ENCODE measurements at places on chromosomes 2 and 18.

- DNase-seq = no peak
These were observed 198.3 kb upstream of the SLC35G4 start for GRCh38 chr18:11411048-11411447.

DNA sequence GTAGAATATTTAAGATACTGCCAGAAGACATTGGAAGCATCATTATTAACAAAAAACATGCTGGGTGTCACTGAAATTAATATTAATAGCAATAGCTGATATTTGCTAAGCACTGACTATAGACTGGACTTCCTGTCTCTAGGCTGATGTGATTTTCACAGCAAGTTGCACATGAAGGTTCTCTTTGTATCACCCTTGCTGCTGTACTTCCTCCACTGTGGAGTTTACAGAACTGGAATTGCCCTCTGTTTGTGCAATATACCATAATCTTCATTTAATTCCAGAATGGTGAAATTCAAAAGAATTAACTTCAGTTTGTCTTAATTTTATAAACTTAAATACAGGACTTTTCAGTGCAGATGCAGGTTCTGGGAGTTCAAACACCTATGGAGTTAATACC lies 585.1 kb downstream of the RNF144A start:
- DNase-seq = no peak

GRCh38 chr2:126906781-126907180 lies 8.1 kb downstream of the TEX51 start:
- DNase-seq = no peak

DNA sequence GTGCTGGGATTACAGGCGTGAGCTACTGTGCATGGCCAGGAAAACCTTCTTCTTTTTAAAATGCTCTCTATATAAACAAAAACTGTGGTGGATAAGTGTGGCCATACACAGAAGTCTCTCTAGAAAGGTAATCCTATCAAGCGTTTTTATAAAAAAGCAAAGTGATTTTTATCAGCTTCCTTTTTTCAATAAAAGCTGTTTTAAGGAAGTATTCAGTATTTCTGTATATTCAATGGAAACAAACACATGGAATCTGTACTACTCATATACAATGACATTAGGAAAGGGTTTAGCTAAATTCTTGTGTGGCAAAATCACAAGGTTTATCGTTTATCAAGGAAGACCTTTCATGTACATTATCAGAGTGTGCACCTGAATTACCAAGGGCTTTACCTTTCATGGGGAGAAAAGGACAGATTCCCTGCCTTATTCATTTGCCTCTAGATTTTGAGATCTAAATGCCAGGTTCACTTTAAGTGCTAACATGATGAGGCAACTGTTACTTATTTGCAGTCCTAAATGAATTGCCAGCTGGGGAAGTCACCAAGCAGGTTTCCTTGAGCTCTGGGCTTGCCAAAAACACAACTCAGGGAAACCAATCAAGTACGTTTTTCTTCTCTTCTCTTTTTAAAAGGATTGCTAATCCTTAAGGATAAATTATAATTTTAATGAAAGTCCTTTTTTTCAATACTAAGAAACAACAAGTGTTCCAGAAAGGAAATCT lies 70.8 kb downstream of the RTN4 start:
- no peak for DNase-seq

- DNase-seq = no peak
These were observed 144.3 kb downstream of the ATAD2B start for GRCh38 chr2:23782646-23783045.

DNA sequence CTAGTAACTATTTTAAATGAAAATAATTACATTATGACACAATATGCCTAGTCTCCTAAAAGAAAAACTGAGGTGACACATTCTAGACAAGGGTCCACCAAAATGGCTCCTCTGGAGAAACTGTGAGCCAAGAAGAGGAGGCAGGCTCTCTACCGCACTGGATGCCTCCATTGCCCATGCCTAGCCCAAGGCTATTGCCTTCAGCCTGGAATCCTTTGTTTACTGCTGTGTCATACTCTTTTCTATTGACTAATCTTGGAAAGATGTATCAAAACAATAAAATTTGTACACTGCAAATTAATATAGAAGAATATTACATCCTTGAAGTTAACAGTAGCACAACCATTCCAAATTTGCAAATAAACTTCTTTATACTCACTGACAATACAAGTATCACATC lies 167.1 kb downstream of the RAB3GAP1 start:
- no peak for DNase-seq

DNA sequence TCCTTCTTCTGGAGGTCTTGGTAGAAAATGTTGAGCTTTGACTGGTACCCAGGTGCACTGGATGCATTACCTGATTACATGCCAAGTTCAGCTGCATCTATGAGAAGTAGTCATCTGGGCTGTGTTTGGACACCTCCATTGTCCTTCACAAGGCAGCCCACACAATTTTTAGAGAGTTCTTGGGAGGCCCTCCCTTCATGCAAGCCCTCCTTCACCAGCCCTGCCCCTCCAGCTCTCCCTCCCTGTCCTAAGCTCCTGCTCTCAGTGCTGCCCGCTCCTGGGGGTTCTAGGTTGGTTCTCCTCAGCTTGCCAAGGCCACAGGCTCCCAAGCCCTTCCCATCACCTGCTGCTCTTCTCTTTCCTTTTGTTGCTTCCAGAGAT lies 148.7 kb downstream of the DYSF start:
- DNase-seq = no peak

DNA sequence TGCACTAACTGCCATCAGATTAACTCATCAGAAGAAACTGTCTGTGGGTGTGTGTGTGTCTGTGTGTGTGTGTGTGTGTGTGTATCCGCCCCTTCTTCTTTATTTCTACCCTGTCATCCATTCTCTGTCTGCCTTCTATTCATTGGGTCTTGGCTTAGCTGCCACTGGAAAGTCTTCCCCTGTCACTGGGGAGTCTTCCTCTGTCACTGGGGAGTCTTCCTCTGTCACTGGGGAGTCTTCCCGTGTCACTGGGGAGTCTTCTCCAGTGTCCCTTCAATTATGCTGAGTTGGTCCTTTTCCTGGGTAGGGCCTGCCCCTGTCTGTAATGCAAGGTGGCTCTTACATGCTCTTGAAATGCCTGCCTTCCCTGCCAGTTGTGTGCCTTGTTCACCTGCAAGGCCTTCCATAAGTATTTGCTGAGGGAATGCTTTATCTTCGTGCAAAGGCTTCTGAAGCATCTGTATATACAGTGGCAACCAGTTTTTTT lies 18.9 kb upstream of the POLR1B start:
- DNase-seq = no peak

- DNase-seq = no peak
These were observed 55.6 kb downstream of the MTX2 start for GRCh38 chr2:176324862-176325261.

- no peak for DNase-seq
These were observed 209.2 kb upstream of the LRATD1 start for GRCh38 chr2:14423145-14423906.

DNA sequence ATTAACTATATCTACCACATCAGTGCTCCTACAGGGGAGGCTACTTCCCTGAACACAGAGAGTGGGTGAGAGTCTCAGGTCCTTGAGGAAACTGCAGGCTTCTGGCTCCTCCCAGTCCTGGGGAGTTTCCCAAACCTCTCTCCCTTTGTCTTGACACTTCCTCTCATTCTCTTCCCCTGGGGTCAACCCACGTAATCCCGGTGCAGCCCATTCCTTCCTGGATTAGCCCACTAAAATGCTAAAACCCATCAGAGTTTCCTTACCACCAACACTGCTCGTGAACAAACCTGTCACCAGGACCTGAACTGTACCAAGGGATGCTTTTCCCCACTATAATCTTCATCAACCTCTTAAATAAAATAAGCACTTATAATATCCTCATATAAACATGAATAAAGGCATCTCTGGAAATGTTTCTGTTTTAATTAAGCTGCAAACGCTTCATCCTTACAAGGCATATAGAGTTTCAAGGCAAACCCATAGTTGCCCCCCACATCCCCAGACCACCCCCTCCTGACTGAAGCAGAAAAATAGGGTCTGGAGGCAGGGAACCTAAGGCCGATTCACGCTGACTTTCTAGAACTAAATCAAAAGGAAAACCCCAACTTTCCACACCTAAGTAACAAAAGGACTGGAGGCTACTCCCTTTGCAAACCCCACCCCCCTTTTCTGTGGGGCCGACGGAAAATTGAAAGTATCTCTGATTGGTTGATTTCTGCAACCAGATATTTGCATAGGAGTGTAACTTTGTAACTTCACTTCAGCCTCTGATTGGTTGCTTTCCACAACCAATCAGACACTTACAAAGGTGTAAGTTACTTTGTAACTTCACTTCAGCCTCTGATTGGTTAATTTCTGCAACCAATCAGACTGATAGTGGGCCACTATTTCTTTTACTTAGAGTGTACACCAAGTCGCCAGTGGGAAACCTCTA lies 19.0 kb downstream of the TMSB10 start:
- DNase-seq = no peak

DNA sequence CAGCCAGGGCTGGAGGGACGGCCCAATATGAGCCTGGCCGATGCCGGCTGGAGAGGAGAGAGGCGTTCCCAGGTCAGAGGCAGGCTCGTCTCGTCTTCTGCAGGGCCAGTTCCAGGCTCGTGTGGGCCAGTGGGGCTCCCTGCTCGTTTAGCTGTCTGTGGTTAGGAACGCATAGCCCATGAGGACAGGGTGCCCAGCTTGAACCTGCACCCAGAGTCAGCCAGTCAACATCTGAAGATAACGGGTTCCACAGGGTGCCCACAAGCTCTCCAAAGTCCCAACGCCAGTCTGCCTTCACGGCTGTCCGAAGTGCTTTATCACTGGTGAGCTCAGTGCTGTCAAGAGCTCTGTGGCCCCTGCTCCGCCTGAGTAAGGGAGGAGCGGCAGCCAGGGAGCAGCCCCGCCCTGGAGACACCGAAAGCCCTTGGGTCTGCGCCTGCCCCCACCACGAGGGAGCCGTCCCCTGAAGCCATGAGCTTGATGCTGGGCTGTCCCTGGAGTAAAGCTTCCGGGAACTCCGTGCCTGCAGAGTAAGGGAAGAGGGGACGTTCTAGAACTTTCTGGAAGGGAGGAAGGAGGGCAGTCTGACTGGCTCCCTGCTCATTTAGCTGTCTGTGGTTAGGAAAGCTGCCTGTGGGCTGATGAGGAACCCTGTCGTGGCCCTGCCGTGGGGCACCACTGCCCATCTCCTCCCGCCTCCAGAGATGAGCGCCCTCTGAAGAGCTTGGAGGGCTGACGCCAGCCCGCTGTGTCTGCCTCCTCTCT lies 2.7 kb upstream of the HSBP1L1 start:
- DNase-seq = no peak

DNA sequence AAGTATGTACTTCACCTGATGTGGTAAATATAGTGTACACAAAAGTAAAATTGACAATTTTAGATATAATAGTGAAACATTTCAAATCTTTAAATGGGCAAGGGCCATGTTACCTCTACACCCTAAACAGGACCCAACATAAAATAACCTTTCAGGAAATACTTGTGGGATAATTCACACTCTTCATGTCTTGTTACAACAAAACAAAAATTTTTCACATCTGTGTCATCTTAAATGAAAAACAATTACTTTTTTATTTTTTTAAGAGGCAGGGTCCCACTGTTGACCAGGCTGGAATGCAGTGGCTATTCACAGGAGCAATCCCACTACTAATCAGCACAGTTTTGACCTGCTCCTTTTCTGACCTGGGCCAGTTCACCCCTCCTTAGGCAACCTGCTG lies 42.1 kb downstream of the SRBD1 start:
- DNase-seq = no peak

DNA sequence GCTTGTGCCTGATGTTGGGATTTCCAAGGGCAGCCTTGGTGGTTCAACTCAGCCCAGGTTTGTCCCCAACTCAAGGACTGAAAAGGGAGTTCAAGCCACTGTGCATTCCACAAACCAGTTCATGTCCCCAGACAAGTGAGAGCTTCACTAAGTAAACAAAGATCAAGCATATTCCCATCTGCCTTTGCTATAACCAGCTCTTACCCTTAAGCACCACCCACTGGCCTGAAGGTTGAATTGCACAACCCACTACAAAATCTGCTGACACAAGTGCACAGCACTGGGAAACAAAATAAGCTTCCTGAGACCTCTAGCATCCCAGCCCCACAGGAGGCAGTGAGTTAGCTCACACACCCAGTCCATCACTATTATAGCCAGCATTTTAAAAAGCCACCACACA lies 516.7 kb downstream of the NR4A2 start:
- DNase-seq = no peak

DNA sequence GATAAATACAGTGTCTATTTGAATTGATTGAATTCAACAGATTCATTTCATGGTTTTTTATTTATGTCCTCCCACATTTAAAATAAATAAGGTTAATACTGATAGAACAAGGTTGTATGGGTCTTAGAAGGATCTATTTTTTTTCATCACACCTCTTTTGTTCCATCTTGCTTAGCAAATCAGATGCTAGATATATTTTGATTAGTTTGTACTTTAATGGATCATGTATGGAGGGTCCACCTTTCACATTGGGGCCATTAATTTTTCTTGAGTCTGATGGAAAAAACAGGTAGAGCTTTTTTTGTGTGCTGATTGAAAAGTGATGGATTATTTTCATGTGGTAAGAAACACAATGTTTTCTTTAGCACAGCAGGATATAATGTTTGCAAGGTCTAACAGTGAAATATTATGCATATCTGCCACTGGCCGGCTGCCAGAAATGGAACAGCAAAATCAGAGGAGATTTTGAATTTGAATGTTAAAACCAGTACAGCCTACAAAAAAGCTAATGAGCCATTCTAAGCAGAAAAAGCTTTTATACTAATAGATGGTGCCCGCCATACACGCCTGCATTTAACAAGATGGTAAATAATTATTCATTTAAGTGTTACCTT lies 188.1 kb upstream of the ETAA1 start:
- no peak for DNase-seq

- no peak for DNase-seq
These were observed 691.8 kb upstream of the CHAC2 start for GRCh38 chr2:53075760-53076159.

- DNase-seq = no peak
These were observed 111.3 kb downstream of the LRATD1 start for GRCh38 chr2:14743861-14744260.

DNA sequence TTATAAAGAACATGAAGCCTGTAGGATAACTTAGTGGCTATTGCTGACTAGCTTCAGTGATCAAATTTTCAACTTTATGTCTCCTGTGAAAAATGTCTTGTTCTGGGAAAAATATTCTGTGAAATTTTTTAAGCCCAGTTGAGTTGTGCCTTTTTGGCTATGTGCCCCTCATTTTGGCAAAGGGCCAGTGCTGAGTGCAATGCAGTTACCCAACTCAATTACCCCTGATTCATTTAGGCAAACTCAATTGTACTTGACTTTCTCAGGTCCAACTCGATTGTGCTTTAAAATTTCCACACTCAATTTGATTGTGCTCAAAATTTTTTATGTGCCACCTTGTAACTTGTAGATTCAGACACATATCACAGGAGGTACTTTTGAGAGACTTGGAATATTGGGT lies 548.8 kb upstream of the NRP2 start:
- no peak for DNase-seq

GRCh38 chr18:44682871-44683221 lies 2.2 kb downstream of the SETBP1 start:
- DNase-seq = no peak

Measured in KG1 (cell line).